ENCODE measurements at places on chromosomes 13 and 19. TPM values are rescaled to one million over a fixed set of nuclear protein-coding genes. Genes with fewer than 3 reads are reported as not detected.

GRCh38 chr19:4327252-4327876, 11.3 kb downstream of the STAP2 start:
- DNase-seq: no peak

GRCh38 chr13:39536906-39537305, 66.1 kb downstream of the LHFPL6 start:
- DNase-seq: no peak

Gene CD79A
- 368 TPM for total RNA-seq

DNA sequence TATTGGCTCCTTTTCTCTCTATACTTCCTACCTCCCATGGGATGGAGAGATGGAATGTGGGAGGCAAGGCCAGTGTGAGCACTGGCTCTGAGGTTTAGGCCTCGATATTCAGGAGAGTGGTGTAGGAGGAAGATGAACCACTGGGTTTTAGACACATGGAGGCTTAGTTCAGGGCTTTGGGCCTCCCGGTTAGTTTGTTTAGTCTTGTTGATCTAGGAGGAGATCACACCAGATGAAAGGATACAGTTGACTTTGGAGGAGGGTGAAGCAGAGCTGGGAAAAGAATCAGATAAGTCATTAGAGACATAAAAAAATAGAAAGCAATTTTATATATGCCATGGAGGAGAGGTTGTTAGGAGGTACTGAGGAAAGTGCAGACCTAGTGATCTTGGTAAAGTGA, 30.9 kb downstream of the RNASEH2B start:
- no peak for DNase-seq

GRCh38 chr19:3670796-3671679, 29.2 kb downstream of the PIP5K1C start:
- DNase-seq: no peak

Gene KLK2
- total RNA-seq: 1.6 TPM

Gene WDR62
- 18.1 TPM for total RNA-seq

Gene ZNF730
- not detected for total RNA-seq

Gene DACT3
- 0.64 TPM for total RNA-seq

DNA sequence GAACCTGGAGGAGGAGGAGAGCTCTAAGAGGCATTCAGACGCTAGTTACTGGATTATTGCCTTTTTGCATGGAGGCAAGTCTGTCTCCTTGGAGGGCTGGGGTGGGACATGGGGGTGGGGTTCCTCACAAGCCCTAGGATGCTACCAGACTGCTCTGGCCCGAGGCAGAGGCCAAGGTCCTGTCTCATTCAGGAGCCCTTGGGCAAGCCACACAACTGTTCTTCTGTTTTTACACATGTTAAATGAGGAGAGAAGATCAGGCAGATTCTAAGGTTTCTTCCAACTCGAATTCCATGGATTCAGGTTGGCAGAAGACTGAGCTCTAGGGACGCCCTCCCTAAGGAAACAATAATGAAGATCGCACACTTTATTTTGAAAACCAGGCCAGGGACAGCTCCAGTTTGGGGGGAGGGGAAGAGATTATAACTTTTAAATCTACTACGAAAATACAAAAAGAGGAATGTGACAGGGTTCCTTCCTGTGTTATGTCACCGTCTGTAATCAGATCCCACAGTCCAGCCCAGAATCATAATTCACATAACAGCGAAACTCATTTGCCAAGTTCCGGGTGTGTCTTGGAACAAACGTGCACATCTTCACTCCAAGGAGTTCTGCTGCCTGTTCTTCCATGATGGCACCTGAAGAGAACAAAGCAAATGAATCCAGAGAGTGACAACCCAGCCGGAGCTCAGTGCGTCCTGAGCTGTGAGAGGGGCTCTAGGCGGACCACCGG, 25.2 kb downstream of the IL17D start:
- DNase-seq: no peak

DNA sequence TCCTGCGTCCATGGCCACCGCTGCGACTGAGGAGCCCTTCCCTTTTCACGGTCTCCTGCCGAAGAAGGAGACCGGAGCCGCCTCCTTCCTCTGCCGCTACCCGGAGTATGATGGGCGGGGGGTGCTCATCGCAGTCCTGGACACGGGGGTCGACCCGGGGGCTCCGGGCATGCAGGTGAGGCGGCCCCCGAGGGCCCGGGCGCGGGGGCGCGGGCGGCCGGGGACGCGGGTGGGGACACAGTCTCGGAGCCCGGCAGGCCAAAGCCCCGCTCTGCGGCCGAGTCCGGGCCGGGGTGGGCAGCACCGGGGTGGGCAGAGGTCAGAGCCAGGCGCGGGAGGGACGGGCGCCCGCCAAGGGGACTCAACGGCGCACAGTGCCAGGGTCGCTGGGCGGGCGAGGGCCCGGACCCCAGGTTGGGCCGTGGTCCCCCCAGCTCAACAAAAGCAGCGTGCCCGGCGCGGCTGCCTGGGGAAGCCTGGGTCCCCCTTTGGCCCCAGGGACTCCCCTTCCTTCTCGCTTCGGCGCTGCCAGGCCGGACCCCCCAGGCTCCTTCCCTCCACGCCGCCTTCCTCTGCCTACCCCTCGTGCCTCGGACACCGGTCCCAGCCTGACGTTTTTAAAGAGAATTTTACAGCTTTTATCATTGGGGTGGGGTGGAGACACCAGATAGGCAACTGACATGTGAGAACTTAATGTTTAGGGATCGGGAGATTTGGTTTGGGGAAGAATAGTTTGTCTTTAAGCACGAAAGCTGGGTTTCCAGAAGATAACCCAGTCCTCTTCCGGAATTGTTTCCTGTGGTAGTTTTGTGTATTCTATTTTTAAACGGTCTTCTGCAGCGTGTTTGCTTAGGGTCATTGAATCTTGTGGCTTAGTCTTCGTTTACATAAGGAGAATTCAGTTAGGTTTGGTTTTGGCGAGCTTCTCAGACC, 509 bp downstream of the TPP2 start:
- DNase-seq: no peak

Gene NCAN
- 0.10 TPM for total RNA-seq

DNA sequence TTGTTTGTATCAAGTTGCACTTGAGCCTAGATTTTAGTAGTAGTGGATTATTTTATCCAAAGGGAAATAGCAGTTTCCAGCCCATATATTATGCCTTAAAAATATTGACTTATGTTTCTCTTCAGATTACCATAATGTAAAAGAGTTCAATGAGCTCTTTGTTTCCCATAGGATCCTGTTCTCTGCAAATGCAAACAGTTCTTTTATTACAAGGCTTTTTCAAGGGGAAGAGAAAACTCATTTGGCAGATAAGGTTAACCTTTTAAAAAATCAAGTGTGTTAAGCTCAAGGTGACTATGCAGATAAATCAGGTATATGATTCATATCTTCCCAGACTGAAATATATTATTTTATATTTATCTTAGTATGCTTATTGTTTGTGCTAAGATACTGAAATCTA, 961.2 kb upstream of the SPRY2 start:
- DNase-seq: no peak

Gene SMIM44
- not detected for total RNA-seq

GRCh38 chr13:75061909-75062308, 420.1 kb downstream of the TBC1D4 start:
- DNase-seq: no peak
